ENCODE measurements at places on chromosomes 1 and 21. TPM values are rescaled to one million over a fixed set of nuclear protein-coding genes. Genes with fewer than 3 reads are reported as not detected.

KIAA1614 gene
- 0.09 TPM for total RNA-seq

- DNase-seq = peak; percentile 67
These were observed 75.7 kb downstream of the UCHL5 start for GRCh38 chr1:192983349-192983980.

F5 gene
- 49.8 TPM for total RNA-seq

GRCh38 chr1:68322837-68323687 is 90.7 kb upstream of the WLS start:
- no peak for DNase-seq

AIM2 gene
- total RNA-seq = 67.6 TPM

- DNase-seq = peak; percentile 50
These were observed 9.7 kb upstream of the UMODL1 start for GRCh38 chr21:42061195-42061985.

GRCh38 chr1:201191653-201192260 is 1.1 kb downstream of the IGFN1 start:
- DNase-seq = peak; percentile 81

PRCC gene
- 110 TPM for total RNA-seq

All from activated CD4-positive, alpha-beta T cell treated with anti-CD3 and anti-CD28 coated beads for 36 hours (primary cell).